CD4-positive, alpha-beta T cell treated with Interleukin-15 for 1 hour (primary cell): ENCODE measurements at places on chromosomes 13 and 19.

- no peak for DNase-seq
These were observed 46.3 kb downstream of the MTMR6 start for GRCh38 chr13:25241007-25241406.

DNA sequence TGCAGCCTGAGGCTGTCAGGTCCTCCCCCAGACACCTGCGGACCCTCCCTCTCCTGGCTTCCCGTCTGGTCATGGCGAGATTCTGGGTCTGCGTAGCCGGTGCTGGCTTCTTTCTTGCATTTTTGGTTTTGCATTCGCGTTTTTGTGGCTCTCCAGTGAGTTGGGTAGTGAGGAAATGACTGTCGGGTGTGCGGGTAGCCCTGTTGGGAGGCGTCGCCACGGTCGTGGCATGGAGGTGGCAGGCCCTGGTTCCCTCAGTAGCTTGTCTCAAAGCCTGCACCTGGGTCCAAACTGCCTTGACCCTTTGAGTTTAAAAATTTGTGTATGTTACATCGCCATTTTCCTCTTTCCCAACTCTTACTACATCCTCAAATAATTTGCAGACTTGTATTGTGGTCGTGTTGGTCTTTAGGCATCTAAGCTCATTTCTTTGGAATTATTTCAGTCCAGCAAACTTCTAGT, 344 bp downstream of the NHLRC3 start:
- peak; percentile 50 for DNase-seq

- DNase-seq: no peak
These were observed 31.7 kb downstream of the DNAJC15 start for GRCh38 chr13:43054803-43055802.

DNA sequence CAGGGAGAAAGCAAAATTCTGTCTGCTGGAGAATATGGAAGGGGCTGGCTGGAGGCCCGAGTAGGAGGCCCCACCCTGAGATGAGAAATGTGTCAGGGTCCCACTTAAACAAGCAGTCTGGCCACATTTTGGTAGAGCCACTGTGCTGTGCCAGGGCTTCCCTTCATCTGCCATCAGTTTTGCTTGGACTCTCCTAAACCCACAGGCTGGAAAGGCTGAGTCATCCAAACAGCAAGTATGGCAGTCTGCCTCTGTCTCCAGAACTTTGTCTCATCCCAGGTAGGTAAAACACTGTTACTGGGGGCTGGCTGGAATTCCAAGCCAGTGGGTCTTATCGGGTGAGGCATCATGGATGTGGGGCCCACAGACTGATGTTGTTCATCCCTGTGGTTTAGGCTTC, 1390.6 kb downstream of the UQCRFS1 start:
- DNase-seq: no peak

DNA sequence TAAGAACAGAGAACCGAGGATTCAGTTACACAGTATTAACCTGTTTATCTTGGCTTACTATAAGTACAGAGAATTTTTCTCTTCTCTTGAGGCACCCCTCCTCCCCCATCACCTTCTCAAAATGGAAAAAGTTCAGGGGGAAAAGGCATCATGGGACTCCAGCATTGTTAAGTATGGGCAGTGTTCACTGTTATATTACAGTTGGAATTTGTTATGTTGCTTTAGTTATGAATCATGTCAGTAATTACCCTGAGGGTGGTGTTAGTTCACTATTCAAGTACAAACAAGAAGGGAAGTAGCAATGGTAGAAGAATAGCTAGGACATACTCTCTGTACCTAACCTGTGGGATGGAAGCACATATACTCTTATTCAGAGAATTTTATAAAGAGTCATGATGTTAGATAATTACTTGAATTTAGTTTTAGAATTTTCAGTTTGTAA, 12.0 kb downstream of the LPAR6 start:
- no peak for DNase-seq

DNA sequence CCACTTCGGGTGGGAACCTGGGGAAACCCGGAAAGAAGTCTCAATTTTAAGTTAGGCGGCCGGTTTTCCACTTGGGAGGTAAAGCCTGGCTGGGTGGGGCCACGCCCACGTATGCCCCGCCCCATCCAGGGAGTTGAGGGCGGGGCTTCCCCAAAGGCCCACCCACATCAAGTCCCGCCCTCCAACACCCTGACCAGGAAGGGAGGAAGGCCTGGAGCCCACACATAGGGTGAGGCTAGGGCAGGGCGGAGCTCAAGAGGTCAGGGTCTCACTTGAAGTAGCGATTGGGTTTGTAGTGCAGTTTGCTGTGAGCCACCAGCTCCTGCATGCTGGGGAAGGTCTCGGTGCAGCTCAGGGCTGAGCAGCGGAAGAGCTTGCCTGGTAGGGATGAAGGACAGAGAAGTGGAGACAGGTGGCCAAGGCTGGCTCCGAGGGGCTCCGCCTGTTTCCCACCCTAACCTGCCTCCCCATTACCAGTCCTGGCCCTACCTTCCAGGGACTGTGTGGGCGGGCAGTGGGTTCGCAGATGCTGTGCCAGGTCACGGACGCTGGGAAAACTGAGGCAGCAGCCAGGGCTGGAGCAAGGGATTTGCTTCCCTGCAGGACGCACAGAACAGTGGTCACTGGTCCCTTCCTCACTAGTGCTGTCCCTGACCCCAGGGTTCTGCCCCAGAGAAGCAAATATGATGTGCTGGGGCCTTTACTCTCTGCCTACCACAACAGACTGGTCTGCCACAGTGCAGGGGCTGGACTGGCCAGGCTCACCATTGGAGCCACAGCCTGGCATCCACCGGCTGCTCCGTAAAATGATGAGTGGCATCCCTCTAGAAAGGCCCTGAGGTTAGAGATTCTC, 1.6 kb downstream of the ZNF414 start:
- DNase-seq: no peak

DNA sequence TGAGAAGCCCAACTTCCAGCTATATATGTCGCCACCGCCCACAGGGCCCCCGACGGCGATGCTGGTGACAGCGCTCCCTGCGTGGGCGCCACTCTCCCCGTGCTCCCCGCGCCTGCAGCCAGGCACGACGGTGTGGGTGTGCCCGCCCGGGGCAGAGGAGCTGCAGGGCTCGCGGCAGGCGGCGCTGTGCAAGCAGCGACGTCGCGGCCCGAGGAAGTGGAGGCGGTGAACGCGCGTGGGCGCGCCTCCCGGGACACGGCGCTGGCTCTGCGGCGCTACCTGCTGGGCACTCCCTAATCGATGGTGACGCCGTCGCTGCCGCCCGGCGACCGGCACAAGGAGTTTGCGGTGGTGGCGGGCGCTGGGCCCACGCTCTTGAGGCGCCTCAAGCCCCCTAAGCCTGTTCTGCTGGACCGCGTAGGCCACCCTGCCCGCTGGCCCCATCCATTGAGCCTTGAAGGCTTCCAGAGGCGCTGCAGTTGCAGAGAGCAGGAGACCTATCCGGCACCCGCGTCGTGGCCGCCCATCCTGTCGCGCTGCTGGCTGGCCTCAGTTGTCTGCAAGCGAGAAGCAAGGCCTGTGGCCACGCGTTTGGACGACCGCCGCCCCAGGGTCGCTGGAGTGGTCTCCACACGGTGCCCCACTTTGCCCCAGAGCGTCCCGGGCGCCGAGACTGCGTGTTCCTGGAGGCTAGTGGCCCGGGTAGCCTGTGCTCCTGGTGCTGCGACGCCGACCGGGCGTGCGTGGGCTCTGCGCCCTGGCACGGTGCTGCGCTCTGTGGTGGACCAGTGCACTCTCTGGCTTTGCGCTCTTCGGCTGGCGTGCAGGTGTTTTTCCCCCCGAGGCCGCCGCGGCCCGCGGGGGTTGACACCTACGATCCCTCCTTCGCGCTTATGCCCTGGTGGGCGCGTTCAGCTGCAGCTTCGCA, 23.1 kb downstream of the LRFN3 start:
- peak; percentile 85 for DNase-seq

DNA sequence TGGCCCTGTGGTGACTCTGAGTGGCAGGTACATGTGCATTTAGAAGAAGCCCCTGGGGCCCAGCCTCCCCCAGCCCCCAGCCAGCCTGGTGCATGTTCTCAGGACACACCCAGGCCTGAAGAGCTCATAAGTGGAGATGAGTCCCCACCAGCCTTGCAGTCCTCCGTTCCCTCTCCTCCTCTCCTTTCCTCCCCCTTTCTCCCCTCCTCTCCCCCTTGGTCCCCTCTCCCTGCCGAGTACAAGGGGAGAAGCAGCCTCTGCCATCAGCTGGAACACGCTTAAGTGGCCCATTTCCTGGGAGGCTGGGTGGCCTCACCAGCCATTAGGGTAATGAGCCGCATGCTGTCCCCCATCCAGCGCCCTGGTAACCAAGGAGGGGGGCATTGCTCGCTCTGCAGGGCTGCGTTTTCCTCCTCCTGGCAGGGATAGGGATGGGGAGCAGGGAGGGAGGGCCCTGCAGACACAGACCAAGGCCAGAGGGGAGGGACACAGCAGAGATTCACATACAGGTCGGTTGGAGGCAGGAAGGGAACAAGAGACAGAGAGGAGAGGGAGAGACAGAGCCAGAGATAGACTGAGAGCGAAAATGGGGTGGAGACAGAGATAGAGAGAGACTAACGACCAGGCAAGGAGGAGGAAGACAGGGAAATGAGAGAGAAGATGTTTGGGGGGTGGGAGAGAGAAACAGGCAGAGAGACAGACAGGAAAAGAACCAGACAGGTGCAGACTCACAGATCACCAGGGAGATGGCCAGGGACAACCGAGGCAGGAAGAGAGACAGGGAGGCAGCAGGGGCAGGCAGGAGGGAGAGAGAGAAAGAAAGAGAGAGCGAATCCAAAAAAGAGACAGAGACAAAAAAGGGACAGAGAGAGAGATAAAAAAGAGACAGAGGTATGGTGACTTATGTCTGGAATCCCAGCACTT, 19.3 kb upstream of the DPP9 start:
- DNase-seq: no peak

DNA sequence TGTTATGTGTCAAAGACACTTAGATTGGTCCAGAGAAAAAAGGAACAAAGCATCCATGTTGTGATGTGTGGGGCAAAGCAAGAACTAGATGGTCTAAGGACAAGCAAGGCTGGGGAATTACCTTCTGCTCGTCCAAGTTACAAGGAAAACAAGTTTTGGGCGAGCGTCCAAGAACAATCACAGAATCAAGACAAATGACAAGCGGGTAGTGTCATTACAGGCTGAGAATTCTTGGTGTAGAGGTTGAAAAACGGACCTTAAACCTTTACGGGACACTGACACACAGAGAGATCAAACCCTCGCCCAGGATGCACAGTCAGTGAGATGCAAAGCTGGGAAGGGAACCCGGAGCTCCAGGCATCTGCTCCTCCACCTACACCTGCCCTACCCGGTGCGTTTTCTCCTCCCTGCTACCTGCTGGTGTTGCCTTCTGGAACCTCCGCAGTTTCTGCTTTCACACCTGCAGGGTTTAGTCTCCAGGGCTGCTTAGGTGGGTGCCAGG, 515 bp upstream of the ZNF324B start:
- DNase-seq: no peak

DNA sequence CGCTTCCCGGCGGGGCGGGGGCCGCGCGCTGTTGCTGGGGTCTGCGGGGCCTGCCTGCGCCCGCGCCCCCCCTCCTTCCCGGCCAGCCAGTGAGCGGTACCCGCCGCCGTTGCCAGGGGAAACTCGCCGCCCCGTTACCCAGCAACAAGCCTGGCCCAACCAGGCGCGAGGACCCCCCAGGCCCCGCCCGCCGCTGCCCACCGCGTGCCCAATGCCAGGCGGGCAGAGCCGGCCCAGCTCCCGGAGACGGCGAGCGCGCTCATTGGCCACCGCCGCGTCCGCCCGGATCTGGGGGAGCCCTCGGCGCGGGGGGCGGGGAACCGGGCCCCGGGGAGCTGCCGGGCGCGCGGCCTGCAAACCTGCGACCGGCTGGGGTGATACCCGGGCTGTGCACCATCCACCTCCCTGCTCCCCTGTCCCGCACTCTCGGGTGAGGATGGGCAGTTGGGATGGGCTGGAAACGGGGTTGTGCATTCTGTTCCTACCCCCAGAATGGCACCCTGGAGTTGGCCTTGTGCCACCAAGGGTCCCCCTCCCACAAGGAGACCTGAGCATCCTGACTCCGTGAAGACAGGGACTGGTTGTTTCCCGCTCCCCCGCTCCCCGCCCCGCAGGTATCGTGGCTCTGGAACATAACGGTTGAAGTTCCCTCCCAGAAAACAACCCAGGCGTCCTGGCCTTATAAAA, 8.8 kb upstream of the BBC3 start:
- DNase-seq: peak; percentile 80

DNA sequence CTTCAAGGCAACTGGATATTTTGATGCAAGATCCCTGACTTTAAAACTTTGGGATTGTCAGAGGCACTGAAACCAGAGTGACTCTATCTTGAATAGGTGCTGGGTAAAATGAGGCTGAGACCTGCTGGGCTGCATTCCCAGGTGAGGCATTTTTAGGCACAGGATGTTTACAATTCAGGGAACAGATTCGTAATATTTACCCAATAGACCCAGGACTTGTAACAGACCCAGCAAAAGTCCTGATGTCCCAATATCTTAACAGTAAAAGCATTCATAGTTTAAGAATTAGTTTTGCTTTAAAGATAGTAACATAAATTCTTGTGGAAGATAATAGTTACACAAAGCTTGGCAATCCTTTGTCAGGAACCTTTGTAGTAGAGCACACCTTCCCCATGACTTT, 166.2 kb downstream of the FGF14 start:
- no peak for DNase-seq

- DNase-seq: peak; percentile 33
These were observed 39.3 kb downstream of the EFNA2 start for GRCh38 chr19:1324806-1325567.

DNA sequence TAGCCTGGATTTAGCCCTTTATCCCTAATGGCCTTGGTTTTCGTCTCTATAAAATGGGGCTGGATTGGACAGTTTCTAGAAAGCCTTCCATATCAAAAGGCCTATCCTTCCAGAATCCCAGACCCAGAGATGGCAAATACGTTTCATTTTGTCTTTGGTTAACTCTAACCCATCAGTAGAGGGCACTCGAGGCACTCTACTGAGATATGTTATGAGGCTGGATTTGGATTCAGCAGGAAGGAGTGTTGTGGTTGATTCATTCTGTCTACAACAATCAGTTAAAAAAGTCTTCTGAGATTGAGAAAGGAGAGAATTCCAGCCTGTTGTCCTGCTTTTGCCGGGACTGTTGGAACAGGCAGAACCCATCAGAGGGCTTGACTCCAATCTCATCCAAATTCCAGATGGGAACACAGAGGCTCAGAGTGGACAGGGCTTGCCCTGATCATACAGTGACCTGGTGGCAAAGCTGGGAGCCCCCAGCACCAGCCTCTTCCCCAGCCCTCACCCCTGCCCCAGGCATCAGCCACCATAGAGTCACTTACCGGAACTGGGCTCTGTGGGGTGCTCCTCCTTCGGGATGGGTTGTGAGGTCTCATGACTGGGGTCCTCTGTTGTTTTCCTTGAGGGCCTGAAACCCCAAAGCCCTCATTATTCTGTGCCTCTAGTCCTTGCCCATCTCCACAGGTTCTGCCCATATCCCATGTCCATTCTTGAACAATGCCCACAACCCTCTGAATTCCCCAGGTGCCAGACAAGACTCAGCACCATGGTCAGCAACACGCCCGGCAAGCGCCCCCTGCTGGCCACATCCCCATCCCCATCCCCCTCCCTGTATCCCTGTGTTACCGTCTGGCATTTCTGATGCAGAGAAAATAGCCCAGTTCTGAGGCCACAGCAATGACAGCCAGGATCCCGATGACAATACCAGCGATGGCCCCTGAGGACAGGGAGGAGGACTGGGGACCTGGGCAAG, 12.3 kb upstream of the ZNF180 start:
- no peak for DNase-seq

- no peak for DNase-seq
These were observed 35.8 kb downstream of the ATP12A start for GRCh38 chr13:24716011-24716410.
